ENCODE measurements at places on chromosomes 5 and 9.
A peak's percentile ranks its signal among the peaks of the same experiment; 100 is the strongest.

DNA sequence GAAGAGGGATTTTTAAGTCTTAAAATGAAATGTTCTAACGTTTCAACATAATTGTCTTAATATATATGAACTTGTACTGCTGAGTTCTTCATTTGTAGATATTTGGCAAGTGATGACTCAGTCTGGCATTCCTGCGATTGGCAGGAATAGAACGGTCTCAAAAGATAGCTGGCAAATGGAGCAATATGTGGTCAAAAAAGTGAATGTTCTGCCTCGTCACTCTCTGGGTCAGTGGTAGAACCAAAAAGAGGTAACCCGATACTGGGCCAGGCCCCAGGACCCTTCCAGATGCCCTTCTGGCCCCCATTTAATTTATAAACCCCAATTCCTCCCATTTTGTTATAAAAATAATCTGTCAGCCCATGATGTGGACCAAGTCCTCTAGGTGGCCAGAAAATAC is 39.2 kb downstream of the ZNF366 start:
- DNase-seq = peak; percentile 77

DNA sequence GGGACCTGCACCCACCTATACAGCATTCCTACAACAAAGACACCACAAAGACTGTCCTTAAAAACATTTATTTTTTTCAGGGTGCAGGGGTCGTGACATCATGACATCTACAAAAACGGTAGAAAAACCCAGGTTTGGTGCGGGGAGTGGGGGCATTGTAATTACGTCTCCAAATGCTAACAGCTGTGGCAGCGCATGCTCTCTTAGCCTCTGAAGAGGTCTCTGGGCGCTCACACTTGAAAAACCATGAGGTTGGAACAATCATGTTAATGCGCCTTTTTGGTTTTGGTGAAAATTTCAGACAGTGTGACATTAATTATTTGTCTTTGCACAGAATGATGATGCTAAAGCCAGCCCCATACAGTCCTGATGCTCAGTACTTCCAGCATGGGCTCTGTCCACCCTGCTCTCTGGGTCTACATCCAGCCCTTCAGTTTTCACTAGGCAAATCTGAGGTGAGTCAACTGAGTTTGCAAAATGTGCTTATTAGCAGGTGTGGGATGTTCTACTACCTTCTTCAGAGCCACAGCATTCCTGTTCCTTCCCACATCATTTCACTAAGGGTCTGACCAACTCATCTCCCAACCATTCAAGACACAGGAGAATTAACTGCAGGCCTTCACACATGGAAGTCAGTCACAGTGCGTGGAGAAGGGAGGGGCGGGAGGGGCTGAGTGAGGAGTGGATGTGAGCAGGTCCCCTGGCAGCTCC is 14.1 kb downstream of the ALDH1B1 start:
- DNase-seq = no peak

GRCh38 chr9:100281066-100281465 is 71.7 kb downstream of the TEX10 start:
- DNase-seq = no peak

GRCh38 chr9:22035591-22036011 is 26.5 kb upstream of the CDKN2B start:
- no peak for DNase-seq
